Fibroblast of upper back skin (primary cell): ENCODE measurements at places on chromosomes 2 and 18.
A peak's percentile ranks its signal among the peaks of the same experiment; 100 is the strongest.

GRCh38 chr18:11553098-11553940, 56.1 kb upstream of the SLC35G4 start:
- DNase-seq: peak; percentile 68

DNA sequence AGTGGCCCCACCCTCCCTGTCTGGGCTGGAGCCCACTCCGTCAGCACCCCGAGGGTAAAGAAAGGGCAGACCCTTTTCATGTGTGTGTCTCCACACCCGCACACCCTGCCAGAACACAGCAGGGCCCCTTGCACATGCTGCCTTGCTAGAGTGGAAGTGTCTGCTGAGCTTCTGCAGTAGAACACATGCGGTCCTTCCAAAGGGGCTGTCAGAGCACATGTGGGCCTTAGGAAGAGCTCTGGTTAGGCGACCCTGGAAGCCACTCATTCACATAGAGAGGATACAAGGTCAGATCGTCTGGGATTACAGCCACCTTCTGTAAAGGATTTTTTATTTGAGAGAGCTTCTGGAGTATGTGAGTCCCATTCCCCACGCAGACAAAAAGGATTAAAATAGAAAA, 613.2 kb upstream of the RAB6C start:
- DNase-seq: no peak

DNA sequence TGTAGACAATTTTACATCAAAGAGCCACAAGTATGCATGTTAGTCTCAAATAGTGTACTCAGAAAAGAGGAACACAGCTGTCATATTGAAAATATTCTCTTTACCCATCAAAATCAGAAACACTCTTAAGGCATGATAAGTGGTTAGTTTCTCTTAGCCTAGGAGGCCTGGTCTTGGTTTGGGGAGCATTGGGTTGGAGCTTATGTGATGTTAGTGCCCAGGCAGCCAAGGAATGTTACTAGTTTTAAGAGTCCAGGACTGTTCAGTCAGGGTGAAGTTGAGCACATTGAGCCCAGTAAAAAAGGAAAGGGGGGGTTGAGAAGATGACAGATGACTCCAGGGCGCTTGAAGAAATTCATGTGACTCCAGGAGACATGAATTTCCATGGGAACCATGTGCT, 340.6 kb downstream of the HRH4 start:
- peak; percentile 73 for DNase-seq

DNA sequence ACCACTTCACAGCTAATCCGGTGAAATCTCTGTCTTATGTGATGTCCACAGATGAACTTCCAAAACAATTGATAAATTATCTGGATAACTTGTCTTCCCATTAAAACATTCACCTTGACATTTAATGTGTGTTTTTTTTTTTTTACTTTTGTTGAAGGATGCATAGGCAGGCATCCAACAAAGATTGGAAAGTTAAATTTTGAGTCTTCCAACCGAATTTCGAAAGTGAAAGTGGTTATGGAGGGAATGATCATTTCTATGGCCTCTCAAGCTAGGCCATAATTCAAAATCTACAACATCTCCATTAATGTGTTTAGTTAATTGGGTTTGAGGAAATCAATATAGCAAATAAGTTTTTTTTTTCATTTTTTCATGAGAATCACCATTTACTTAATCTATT, 1495.5 kb upstream of the ACVR2A start:
- no peak for DNase-seq

- no peak for DNase-seq
Observed at GRCh38 chr2:88770016-88770415, 78.5 kb downstream of the RPIA start.

GRCh38 chr2:174662459-174662858, 64.9 kb upstream of the WIPF1 start:
- peak; percentile 85 for DNase-seq

DNA sequence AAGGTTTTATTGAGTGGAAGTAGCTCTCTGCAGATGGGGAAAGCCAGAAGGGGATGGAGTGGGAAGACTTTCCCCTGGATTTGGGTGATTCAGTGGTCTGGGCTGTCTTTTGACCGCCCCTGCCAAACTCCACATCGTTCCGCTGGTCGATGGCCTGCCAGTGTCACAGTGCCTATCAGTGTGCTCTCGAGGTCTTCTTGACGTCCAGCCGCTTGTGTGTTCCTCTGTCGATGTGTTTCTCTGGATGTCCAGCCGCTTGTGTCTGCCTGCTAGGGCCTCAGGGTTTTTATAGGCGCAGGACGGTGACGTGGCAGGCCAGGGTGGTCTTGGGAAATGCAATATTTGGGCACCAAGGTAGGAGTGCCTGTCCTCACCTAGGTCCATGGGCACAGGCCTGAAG, 1371.4 kb upstream of the PIK3C3 start:
- DNase-seq: no peak

GRCh38 chr2:29117636-29118303, 2.6 kb downstream of the CLIP4 start:
- peak; percentile 79 for DNase-seq

DNA sequence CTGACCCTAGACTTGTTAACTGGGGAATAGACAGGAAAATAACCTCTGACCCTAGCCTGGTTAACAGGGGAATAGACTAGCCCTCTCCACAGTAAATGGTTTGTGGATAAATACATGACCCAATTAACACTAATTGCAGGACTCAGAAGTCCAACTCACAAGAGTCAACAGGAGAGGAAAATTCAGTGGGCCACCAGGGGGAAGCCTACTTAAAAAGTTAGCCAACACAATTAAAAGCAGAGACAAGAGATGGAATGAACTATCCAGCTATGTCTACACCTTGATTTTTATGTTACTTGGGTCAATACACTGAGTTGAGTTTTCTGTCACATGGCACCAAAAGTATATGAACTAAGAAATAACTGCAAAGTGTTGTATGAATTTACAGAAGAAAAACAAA, 158.8 kb upstream of the SLC39A10 start:
- DNase-seq: peak; percentile 22

DNA sequence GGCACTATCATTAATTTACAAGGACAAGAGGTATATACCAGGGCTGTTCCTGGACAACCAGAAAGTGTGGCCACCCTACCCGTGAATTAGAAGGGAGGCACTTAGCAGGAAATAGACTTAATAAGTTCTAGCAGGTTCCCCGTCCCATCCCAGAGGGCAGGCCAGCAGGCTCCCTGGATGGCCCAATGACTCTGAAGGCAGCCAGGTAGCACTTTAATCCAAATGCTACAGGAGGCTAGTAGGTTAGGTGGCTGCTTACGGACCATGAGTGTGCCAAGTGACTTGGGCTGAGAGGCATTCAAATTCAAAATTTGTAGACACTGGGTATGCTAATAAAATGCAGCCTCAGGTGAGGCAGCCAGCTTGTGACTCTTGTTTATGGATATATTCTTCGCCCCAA, 123.9 kb downstream of the UXS1 start:
- no peak for DNase-seq

GRCh38 chr2:159817283-159817682, 19.3 kb upstream of the CD302 start:
- DNase-seq: no peak

GRCh38 chr2:160245614-160246155, 45.6 kb upstream of the ITGB6 start:
- DNase-seq: no peak

GRCh38 chr18:79785831-79786230, 11.9 kb upstream of the KCNG2 start:
- DNase-seq: no peak

DNA sequence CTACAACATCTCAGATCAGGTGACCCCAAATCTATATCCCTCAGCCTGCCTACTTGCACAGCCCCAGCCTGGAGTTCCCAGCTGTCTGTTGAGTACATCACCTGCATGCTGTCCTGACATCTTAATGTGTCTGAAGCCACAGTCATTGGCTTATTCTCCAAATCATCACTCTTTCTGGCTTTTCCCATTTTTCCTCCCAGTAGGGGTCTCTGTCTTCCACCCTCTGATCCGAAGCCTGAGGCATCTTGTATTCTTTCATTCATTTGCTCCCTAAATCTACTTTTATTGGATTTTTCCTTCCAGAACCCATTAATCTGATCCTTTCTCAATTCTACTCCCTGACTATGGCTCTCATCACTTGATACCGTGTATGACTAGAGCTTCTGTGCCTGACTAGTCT, 332.9 kb upstream of the DCC start:
- peak; percentile 0 for DNase-seq

DNA sequence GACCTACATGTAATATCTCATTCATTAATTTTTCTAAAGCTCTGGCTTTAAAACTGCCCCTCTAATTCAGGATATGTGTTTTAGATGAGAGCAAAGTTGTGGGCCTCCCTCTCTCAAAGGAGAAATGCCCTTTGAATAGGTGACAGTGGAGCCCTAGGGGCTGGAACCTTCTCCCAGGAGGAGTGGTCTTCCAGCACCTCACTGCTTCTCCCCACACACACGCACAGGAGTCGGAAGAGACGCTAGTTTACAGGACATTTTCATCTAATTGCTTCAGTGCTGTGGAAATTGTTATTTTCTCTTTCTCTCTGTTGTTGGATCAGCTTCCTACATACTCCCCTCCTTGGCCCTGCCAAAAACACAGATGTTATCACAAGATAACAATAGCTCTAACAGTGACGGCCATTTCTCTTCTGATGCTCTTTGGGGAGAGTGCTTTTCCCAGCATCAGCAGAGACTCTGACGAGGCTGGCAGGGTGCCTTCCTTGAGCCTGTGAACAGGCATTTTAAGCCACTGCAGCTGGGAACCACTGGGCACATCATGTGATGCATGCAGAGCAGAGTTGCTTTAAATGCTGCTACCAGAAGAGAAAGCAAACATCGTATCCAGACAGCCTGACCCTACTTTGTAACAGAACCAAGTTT, 209.4 kb upstream of the SP5 start:
- DNase-seq: no peak

DNA sequence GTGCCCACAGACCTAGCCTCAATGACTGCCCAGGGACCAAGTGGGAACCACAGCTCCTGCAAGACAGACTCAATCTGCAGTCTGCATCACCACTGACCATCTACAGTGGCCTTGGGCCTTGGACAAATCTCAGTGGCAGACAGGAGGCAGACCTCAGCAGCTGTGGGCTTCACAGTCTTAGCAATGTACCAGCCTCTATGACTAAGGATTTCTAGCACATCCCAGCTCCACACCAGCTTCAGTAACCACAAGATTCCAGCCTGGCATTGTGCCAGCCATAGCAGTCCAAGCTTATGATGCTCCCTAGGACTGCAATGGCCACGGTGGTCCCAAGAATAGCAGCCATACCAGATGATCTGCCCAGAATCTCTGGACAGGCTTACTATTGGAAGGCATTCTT, 19.6 kb upstream of the WDR75 start:
- peak; percentile 86 for DNase-seq

- no peak for DNase-seq
Observed at GRCh38 chr2:8064603-8065002, 617.3 kb upstream of the ID2 start.

GRCh38 chr2:30948857-30949256, 141.6 kb upstream of the CAPN13 start:
- DNase-seq: no peak

DNA sequence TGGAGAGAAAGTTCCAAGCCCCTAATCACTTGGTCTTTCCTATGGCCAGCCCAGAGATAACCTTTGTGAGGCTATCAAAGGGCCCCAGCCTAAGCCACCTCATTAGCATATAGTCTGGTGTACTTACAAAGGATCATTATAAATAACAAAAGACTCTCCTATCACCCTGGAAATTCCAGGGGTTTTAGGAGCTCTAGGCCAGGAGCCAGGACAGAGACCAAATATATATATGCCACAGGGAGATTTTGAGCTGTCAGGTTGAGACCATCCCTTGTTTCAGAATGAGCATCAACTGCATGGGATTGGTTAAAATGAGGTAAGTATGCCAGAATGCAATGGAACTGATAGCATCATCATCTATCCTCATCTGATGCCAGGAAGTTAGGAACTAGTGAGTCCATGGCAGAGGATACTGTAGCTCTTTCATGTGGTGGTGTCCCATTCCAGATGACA, 32.1 kb upstream of the CHRNA1 start:
- no peak for DNase-seq

DNA sequence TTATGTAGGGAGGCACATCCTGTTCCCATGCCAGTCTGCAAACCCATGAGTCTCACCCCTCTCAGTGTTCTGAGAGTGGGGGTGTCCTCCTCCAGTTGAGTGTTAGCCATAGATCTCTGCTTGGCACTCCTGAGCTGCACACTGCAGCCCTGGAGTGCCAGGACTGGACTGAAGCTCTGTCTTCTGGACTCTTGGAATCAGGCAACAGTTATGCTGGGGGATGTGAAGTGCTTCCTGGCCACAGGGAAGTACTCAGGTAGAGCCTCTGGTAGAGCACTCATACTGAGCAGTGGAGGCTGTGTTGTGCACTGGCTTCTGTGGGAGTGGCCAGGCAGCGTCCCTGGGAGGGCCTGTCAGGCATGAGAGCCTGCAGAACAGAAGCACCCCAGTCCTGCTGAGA, 43.0 kb downstream of the SERPINB7 start:
- no peak for DNase-seq

- DNase-seq: no peak
Observed at GRCh38 chr2:33214436-33214835, 262.0 kb upstream of the RASGRP3 start.

GRCh38 chr2:95159690-95160449, at the start of gene ZNF514:
Gene ZNF514, minus strand, starts transcription at chr2:95159848. Its CDS starts 6,595 bp downstream, at chr2:95153253.
- peak; percentile 74 for DNase-seq

- DNase-seq: no peak
Observed at GRCh38 chr2:240875228-240876034, 6.8 kb downstream of the AGXT start.

DNA sequence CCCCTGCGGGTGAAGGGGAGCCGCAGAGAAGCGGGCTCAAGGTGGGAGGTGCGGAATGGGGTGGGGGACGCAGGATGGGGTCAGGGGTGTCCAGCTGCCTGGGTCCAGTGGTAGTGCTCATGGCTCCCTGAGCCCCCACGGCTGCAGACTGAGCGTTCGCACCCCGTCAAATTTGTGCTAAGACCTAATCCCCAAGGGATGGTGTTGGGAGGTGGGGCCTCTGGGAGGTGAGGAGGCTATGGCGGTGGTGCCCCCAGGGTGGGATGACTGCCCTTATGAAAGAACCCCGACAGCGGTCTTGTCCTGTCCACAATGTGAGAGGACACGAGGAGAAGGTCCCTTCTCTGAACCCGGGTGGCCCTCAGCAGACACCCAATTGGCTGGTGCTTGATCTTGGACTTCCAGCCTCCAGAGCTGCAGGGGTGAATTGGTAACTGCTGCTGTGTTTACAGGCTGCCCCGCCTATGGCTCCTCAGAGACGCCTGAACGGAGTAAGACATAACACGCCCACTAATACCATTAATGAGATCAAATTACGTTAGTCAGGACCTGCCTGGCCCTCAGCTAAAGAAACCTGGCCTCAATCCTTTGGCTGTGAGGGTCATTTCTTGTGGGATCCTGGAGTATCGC, 42.6 kb downstream of the PXDN start:
- no peak for DNase-seq

GRCh38 chr2:127439343-127439742, 21.1 kb downstream of the PROC start:
- no peak for DNase-seq

GRCh38 chr2:128513116-128513960, 194.7 kb upstream of the HS6ST1 start:
- no peak for DNase-seq

DNA sequence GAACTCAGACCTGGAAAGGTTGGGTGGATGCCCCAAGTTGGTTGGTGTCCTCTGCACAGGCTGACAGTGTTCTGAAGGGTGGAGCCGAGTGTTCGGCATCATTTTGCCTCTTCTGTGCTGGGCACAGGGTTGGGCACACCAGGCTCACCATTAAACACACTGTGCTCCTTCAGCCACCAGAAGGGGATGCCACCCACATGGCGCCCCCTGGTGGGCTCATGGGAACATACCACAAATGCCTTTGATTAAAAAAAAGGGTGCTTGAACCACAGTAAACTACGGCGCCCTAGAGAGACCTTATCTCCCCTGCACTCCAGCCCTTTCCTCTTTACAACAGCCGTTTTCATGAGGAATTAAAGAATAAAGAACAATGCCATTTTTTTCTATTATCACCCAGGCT, 89.4 kb downstream of the CELF4 start:
- peak; percentile 14 for DNase-seq
